CD4-positive, alpha-beta T cell treated with Interleukin-6 for 4 hours (primary cell): ENCODE measurements at places on chromosomes 4 and X.

DNA sequence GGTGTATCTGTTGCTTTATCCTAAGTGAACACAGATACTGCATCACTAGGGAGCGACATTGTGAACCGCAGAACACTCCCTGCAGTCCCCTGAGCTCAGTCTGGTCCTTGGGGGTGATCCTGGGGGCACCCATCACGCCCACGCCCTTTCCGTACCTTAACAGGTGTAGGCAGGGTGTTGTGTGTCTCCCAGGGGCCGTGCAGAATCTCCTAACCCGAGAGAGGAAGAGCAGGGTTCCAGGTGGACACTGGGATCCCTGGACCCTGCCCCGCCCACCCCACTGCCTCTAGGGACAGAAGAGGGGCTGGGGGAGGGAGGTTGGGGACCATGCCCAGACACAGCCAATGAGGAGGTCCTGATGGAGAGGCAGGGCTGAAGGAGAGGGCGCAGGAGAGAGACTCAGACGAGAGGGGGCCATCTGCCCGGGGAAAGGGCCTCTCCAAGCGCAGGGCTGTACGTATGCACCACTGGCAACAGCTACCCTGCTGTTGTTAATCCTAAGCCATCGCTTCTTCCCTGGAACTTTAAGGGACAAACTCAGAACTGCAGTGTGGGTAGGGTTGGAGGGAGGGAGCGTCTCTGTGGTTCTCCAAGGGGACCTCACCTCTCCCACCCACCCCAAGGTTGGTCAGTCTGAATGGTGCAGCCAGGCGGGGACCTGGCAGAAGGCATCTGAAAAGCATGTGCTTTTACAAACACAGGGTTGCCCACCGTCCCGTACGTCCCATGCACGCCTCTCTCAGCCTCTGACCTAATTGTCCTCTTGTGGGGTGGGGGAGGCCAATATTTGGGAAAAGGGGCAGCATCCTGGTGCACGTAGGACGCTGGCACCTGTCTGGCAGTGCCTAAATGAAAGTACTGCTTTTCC, 2.5 kb downstream of the P2RY8 start:
- DNase-seq: peak; percentile 50

- peak; percentile 47 for DNase-seq
Observed at GRCh38 chrX:13013363-13014110, 30.9 kb downstream of the FAM9C start.

DNA sequence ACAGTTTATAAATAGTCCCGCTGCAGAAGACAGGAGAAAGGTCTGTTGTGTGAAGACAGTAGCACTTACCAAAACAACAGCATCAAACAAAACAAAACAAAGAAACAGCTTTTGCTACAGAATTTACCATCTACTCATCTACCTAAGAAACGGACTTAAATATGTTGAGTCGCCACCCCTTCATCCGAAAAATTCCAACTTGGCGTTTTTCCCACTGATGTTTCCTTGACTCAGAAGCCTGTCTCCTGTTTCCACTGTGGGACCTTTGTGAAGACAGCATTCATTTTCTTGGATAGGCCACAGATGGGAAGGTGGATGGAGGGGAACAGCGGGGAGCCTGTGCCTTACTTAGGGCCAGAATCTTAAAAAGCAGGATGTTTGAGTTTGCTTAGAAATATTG, 1.3 kb upstream of the ITM2A start:
- DNase-seq: no peak

- no peak for DNase-seq
Observed at GRCh38 chr4:39814403-39815185, 116.7 kb downstream of the UBE2K start.

- no peak for DNase-seq
Observed at GRCh38 chr4:169220854-169221411, 49.8 kb downstream of the SH3RF1 start.

DNA sequence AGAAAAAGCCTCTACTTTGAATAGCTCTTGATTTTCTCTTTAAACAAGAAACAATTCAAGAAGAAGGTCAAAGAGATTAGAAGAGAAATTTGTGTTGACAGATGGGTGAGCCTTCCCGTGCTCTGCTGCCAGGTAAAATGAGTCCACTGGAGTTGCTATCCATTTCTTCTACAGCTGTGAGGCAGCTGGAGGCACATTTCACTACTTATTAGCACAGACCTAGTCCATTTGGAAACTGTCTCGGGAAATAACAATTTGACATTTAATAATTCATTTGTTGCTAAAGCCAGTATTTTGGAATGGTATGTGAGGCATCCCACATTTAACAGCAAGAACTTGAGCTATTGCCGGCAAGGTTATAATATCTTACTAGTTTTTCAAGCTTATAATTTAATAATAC, 396.8 kb upstream of the GRIA3 start:
- no peak for DNase-seq

GRCh38 chrX:91137883-91138282, 296.8 kb upstream of the PABPC5 start:
- no peak for DNase-seq

DNA sequence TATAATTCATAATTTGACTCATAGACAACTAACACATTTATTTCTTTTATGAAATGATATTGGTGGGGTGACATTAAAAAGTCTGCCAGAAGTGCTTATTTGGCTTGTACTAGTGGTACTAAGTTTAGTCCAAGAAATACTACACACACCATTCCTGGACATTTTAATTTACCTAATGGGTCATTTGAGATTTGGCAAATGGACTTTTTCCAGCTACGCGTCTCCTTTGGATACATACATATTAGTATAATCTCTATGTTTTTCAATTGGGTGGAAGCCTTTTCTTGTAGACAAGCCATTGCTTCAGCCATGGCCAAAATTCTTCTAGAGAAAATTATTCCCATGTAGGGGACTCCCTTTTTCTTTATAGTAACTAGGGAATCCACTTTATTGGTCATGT, 968.5 kb downstream of the C4orf33 start:
- no peak for DNase-seq

DNA sequence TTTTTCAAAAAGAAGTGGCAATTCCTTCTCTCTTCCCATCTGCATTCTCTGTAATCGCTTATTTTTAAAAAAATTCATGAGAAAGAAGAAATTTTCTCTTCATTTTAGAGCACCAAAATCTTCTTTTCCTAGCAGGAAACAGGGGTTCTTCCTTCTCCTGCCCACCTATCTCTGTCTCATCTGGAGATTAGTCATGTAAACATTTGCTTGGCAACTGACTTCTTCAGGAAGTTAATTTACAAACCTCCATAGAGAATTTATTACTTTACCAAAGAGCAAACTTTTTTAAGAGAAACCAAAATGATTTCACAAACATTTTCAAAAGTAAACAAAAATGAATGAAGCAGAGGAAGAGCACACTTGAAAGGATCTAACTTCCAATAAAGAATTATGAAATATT, 13.5 kb downstream of the TTC29 start:
- DNase-seq: no peak

DNA sequence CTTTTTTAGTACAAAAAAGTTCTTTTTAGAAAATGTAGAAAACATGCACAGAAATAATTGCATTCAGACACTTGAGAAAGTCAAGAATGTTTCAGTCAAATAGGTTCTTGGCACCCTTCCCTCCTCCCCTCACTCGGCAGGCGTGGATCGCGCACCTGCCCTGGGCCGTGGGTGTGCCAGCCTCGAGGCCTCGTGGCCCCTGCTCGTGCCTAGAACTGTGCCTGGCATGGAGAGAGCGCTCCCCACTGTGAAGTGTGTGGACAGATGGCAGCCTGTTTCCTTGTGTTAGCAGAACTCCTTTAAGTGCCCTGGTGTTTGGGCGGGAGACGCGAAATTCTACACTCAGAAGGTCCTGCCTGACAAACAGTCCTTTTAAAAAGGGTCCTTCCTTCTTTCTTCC, 14.7 kb downstream of the RGS12 start:
- DNase-seq: no peak

DNA sequence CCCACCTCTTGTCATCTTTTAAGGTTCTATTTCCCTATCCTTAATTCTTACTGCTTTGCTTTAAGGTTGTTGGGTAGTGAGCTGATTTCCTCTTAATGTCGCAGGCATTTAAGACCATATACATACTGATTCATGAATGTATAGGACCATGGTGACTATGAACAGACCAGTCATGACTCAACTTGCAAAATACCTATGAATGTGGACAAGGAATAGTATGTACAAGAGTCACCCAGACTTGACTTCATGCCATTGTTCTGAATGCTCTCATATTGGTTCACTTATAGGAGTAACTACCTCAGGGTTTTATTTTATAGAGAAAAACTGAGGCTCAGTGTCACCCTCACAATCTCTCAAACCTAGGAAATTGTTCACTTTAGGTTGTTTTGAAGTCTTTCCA, 44.3 kb downstream of the CCNG2 start:
- DNase-seq: no peak

DNA sequence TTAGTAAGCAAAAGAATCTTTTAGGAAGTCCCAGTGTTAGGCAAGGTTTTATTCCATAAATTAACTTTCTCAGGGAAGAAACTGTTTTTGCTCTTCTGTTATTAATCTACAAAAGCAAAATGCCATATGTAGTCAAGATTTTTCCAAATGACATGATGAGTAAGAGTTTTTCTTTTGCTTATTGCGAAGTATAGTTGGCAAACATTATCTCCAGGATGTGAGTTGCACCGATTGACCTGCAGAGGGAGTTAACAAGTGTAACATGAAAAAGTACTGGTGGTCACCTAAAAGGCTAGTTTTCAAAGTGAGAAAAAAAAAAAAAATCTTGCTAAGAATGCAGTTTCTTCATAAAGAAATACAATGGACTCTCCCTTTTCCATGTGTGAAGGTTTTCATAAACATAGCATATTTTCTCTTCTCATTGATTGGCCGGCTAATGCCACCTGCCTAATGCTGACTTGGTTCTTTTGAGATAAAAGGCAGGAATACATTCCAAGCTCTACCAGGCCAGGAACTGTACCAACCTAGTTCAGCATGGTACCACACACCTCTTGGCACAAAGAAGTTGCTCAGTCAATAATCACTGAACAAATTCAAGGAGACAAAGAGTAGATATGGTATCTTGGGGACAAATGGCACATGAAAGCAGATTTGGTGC, 100.2 kb downstream of the LNX1 start:
- no peak for DNase-seq

- no peak for DNase-seq
Observed at GRCh38 chr4:18664171-18664570, 642.6 kb upstream of the LCORL start.
